ENCODE measurements at places on chromosomes 6 and 20.

- DNase-seq = no peak
Observed at GRCh38 chr20:37114012-37114411, 18.2 kb upstream of the RBL1 start.

DNA sequence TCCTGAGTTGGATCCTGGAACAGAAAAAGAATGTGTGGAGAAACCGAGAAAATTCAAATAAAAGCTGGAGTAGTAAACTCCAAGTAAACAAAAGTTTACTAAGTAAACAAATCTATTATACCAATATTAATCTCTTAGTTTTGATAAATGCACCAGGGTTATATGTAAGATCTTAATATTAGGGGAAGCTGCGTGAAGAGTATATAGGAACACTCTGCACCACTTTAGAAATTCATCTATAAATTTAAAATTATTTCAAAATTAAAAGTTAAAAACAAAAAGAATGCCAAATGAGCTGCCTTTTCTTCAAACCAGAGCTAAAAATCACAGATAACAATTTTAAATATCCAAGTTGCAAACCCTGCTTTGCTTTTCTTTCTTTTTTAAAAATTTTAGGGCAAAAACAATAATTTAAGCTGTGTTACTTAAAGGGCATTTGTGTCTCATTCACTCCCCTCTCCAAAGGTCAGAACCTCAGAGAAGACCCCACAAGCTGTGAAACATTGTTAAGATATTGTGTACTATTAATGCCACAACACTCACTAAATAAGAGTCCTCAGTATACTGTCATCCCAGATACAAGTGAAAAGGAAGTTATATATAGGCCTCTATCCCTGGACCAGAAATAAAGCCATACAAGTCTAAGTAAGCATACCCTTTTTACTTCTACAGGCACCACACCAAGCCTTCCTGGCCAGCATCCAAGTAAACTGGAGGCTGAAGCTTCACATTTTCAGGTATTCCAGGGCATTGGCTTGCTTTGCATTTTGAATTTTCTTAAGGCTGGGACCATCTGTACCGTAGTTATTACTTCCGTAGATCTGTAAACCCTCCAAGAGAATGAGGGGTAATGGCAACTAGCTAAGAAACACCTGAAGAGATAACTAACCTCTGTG lies 7.0 kb downstream of the DNAAF9 start:
- DNase-seq = no peak

- DNase-seq = no peak
Observed at GRCh38 chr6:35600659-35601125, 88.0 kb upstream of the TULP1 start.

DNA sequence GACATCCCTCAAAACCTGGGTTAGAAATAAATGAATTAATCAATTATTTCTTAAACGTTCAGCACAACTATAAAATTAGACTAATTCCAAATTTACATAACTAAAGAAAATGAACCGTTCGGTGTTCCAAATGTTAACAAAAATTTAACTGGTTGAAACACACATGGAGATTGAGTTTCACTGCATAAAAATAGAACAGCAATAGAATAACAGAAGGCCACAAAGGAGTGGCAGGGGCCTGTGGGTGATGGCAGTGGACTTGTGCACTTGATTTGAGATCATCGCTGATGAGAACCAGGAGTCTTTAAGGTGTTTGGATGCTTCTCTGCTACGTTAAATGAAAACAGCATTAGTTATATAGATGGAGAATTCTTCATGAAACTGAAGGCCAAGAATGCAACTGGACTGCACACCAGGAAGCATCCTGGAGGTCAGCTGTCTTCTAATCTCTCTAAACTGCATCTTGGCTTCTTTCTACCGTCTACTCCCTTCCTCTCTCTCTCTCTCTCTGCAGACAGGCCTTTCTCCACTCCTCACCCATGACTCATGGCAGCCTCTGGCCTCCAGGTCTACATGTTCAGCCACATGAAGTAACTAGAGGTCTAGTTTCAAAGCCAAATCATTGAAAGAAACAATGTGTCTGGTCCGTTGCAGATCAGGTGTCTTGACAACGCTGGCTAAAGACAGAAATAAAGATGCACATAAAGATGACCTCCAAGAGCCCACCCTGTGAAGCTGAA lies 111.3 kb downstream of the SIM1 start:
- DNase-seq = no peak

GRCh38 chr6:97778290-97779038 lies 495.4 kb upstream of the MMS22L start:
- DNase-seq = no peak

DNA sequence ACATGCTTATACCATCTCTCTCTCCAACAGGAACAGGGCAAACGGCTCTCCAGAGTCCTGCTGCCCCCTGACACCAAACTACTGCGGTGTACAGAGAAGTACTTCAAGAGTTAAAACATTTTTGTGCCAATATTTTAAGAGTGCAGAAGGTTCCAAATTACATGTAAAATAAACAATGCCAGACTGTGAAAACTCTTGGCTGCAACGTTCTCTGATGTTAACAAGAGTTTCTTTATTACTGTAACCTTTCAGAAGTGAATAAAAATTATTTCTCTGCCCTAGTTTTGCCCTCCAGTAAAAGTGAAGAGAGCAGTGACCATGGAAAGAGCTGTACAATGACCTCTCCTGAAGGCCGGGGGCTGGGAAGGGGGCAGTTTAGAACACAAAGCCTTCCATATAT lies 41.4 kb upstream of the FAM83C start:
- no peak for DNase-seq

GRCh38 chr6:107840636-107841274 lies 16.6 kb upstream of the SCML4 start:
- no peak for DNase-seq

- no peak for DNase-seq
Observed at GRCh38 chr20:5691918-5692618, 58.1 kb upstream of the SHLD1 start.

DNA sequence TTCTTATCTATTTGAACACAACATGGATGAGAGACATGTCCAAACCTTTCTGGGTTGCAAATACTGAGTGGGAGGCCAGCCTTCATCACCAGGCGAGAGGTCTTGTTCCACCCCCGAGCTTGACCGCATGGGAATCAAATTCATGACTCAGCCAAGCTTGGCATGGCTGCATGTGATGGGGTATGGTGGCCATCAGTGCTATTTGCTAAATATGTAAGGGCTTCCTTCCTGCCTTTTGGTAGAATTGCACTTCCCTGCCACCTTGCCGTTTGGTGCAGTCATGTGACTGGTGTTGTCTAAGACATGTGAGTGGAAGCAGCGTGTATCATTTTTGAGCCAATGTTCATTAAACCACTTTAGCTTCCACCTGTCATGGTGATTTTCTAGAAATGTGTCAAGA lies 508.9 kb upstream of the SULF2 start:
- DNase-seq = no peak

GRCh38 chr6:1659816-1660215 lies 50.1 kb downstream of the FOXC1 start:
- no peak for DNase-seq

- DNase-seq = no peak
Observed at GRCh38 chr6:34241351-34242215, 4.9 kb downstream of the HMGA1 start.

DNA sequence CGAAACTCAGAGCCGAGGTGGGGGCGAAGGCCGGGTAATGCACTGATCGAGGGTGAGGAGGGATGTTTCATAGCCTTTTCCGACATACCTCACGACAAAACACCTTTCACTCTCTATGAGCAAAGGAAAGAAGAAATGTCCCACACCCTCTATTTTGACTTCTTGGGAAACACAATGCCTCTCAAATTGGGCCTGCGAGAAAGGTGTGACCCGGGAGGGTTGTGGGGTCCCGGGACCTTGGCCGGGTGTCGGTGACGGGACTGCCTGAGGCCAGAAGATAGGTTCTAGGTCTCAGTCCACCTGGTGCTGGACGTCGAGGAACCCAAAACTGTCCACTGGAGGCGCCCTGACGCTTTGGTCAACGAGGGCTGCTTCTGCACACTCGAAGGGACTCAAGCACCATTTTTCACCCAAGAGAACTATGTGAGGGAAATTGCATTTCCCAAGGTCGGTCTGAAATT lies 41.1 kb upstream of the OSTM1 start:
- DNase-seq = no peak

DNA sequence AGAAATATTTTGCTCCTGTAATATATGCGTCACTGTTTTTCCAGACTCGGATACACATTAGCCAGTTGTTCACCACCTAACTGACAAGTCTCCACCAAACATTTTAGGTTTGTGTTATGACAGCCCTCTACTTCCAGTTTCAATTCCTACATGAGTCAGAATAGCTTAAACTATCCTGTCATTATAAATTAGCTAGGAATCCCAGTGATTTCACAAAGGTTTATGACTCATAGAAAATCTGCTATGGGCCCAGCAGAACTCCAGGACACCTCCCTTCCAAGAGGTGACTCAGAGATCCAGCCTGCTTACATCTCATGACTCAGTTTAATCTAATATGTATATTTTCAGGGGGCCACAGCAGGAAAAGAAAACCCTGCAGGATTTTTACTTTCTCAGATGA lies 17.4 kb upstream of the PLCB4 start:
- peak; percentile 47 for DNase-seq

- DNase-seq = no peak
Observed at GRCh38 chr6:122770835-122771601, 8.5 kb upstream of the FABP7 start.

GRCh38 chr20:12152996-12153395 lies 235.3 kb downstream of the BTBD3 start:
- DNase-seq = no peak

DNA sequence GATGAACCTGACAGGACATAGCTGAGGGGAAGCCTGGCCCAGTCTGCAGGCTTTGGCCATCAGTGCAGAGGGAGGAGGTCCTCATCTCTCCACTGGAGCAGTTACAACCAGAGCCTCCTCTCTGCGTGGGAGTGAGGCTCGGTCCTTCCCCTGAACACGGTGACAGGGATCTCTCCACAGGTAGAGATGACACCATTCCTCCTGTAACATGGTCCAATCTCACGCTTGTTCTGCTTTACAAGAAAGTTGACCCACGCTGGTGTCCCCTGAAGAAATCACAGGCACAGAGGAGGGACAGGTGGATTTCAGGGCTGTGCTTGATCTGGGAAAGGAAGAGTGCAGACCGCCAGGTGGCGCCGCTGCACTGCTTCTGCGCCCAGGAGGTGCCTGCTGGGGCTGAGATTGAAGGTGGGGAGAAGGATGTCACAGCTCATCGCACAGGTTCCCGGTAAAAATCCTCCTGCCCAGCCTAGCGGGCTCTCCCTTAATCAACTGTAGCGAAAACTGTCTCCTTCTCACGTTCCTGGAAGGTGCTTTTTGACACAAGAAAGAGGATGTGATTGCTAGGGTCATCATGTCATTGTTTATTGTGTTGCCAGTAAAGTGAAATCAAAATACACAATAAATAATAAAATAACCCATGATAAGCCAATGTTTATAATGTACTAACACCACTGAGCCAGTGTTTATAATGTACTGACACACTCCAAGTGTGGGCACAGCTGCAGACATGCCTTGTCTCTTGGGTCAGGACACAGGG lies 20.4 kb downstream of the HLA-G start:
- DNase-seq = peak; percentile 87

DNA sequence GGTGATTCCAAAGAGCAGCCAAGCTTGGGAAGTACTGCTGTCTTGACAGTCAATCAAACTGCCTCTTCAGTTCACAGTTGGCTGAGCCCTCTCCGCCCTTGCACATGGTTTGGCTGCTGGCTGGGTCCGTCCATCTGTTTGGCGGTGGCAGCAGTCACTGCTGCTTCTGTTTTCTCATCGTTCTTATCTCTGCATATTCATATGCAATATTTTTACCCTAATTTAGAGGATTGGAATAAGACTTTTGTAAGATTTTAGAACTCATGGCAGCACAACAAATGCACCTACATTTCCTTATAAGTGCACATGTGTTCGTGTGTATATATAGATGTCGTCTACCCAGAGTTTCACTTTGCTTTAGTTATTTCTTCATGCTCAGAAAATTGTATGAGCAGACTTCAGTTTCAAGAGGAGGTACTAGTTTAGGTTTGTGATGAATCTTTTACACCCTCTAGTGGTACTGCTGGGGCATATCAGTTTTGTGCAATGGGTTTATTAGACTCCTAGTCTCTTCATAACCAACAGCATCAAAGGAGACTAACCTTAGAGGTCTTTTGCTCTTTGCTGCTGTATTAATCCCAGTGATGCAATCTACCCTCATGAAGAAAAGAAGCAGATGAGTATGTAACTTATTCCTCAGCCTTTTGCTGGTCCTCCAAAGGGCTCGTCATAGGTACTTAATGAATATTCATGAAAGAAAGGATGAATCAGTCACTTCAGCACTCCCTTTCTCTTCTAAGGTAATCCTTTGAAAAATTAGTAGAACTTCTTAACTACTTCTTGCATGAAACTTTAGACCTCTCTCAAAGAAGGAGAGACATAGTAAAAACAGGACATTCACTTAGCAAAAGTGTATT lies 44.3 kb downstream of the KHDC1L start:
- DNase-seq = peak; percentile 33

GRCh38 chr6:150667977-150668716 lies 68.5 kb downstream of the PLEKHG1 start:
- DNase-seq = no peak
